ENCODE measurements at places on chromosomes 1 and 21. TPM values are rescaled to one million over a fixed set of nuclear protein-coding genes. Genes with fewer than 3 reads are reported as not detected.

The PGLYRP3 gene
- not detected for total RNA-seq

The ATAD3C gene
- 0.55 TPM for total RNA-seq

The TTC22 gene
- total RNA-seq, result not detected

The SLC45A3 gene
- total RNA-seq, result 2.7 TPM

The METTL25B gene
- total RNA-seq, result 25.6 TPM

The FNDC5 gene
- total RNA-seq, result 95.0 TPM

The CD53 gene
- total RNA-seq, result 4.4 TPM

The EDARADD gene
- not detected for total RNA-seq

The TRAF5 gene
- 1.3 TPM for total RNA-seq

The FCER1G gene
- 10.0 TPM for total RNA-seq

The TPTE gene
- not detected for total RNA-seq

The SMPDL3B gene
- total RNA-seq, result not detected

The LCE1D gene
- not detected for total RNA-seq

The TMEM51 gene
- total RNA-seq, result 1.3 TPM

The SMCP gene
- total RNA-seq, result not detected

The ARHGEF19 gene
- 1.1 TPM for total RNA-seq

The HMCN1 gene
- 6.5 TPM for total RNA-seq

The KLHDC9 gene
- 2.8 TPM for total RNA-seq

The FCRL4 gene
- total RNA-seq, result not detected

The RGS7 gene
- not detected for total RNA-seq

The KCNE2 gene
- total RNA-seq, result not detected

The TSPEAR gene
- not detected for total RNA-seq

The LCE6A gene
- total RNA-seq, result not detected

The GSTM3 gene
- 31.9 TPM for total RNA-seq

The RNU1-1 gene
- total RNA-seq, result 1,745 TPM

The GCSAML gene
- 0.36 TPM for total RNA-seq

The ARTN gene
- total RNA-seq, result 0.42 TPM

The MXRA8 gene
- total RNA-seq, result 16.9 TPM

The SEC16B gene
- 0.42 TPM for total RNA-seq

The YIPF1 gene
- 18.3 TPM for total RNA-seq

The MYCL gene
- 0.19 TPM for total RNA-seq

The FAM151A gene
- not detected for total RNA-seq

The ARID1A gene
- 44.4 TPM for total RNA-seq

The ATP1A2 gene
- total RNA-seq, result 541 TPM

The ATP1A4 gene
- 2.0 TPM for total RNA-seq

The CLDN19 gene
- total RNA-seq, result not detected

The TAS1R1 gene
- not detected for total RNA-seq

The THEM5 gene
- not detected for total RNA-seq

The NBL1 gene
- 12.6 TPM for total RNA-seq

The ADGRL4 gene
- 17.6 TPM for total RNA-seq

The ALX3 gene
- total RNA-seq, result not detected

The SLC30A10 gene
- not detected for total RNA-seq

The OR2T11 gene
- not detected for total RNA-seq

The ZSWIM5 gene
- total RNA-seq, result 0.98 TPM

The BMP8B gene
- total RNA-seq, result 0.17 TPM

The CXADR gene
- 0.12 TPM for total RNA-seq

The LACTBL1 gene
- not detected for total RNA-seq

The SPRR4 gene
- total RNA-seq, result not detected

The SPOCD1 gene
- total RNA-seq, result not detected

The F11R gene
- total RNA-seq, result 13.8 TPM

The UBXN11 gene
- total RNA-seq, result 7.0 TPM

The OR2T2 gene
- total RNA-seq, result not detected

The PRAMEF27 gene
- not detected for total RNA-seq

The SPRR2F gene
- total RNA-seq, result not detected

The MYOG gene
- total RNA-seq, result 171 TPM

Data from psoas muscle (tissue), 8 donors.